ENCODE measurements at places on chromosomes 4 and X. TPM values are rescaled to one million over a fixed set of nuclear protein-coding genes. Genes with fewer than 3 reads are reported as not detected.
A peak's percentile ranks its signal among the peaks of the same experiment; 100 is the strongest.

DGAT2L6 gene
- polyA plus RNA-seq: not detected

GIMD1 gene
- not detected for polyA plus RNA-seq

IBSP gene
- not detected for polyA plus RNA-seq

IL2RG gene
- 0.07 TPM for polyA plus RNA-seq

ASB12 gene
- 0.14 TPM for polyA plus RNA-seq

RIBC1 gene
- not detected for polyA plus RNA-seq

ERCC6L gene
- polyA plus RNA-seq: 0.62 TPM

CXorf66 gene
- polyA plus RNA-seq: not detected

CT45A10 gene
- polyA plus RNA-seq: not detected

WAS gene
- polyA plus RNA-seq: not detected

GRIPAP1 gene
- polyA plus RNA-seq: 25.3 TPM

NKX6-1 gene
- polyA plus RNA-seq: not detected

- no peak for DNase-seq
Observed at GRCh38 chr4:47010347-47010911, 17.0 kb upstream of the GABRA4 start.

DNA sequence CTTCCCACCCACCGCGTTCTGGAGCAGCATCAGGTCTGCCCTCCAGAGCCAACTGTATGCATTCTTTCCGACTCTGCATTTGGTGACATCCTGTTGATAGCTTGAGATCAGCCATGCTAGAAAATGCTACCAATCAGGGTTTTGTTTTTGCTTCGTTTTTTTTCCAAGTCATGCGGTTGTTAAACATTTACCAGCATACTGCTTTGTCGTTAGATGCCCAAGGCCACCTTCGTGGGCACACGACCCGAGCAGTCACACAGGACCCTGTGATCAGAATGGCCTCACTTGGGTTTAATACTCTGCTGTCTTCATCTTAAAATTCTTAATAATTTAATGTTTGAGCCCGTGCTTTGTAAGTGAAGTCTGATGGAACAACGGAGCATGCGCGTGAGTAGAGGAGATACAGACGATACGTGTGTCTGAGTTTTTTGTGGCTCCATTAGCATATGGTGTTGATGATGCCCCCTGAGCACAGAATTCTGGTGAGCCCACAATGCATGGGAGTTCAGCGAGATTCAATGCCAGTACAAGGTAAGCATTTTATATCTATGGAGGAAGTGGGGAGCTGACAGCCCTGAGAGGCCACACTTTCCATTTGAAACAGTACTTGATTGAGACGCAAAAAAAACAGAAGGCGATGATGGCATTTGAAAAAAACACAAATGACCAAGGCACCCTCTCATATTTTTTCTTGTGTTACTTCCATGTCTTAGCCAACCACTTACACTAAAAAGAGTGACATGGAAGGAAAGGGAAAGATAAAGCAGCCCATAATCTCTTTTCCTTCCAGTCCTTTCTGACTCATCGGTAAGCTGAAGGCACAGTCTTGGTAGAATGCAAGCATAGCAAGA is 323.6 kb downstream of the BCOR start:
- peak; percentile 53 for DNase-seq

DNA sequence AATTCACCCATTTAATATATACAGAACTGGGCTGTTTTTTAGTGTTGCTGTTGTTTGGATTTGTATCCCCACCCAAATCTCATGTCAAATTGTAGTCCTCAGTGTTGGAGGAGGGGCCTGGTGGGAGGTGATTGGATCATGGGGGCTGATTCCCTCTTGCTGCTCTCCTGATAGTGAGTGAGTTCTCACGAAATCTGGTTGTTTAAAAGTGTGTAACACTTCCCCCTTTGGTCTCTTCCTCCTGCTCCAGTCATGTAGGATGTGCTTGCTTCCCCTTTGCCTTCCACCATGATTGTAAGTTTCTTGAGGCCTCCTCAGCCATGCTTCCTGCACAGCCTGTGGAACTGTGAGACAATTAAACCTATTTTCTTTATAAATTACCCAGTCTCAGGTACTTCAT is 141.6 kb upstream of the AADAT start:
- DNase-seq: no peak

DNA sequence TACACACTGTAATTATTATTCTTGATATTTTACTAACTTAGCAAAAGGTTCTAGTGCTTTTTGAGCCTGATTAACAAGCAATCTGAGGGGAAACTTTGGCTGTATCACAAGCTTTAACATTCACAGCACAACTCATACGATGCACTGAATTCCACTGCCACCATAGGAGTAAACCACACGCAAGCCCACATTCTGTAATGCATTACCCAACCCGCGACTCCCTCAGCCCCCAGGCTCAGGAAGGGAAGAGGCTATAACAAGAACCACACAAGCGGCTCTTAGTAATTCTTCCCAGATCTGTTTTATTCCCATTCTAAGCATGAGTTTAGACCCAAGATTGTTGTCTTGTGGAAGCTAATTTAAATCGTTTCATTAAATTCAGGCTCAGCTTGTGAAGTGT is 138.5 kb upstream of the TBL1X start:
- no peak for DNase-seq

DNA sequence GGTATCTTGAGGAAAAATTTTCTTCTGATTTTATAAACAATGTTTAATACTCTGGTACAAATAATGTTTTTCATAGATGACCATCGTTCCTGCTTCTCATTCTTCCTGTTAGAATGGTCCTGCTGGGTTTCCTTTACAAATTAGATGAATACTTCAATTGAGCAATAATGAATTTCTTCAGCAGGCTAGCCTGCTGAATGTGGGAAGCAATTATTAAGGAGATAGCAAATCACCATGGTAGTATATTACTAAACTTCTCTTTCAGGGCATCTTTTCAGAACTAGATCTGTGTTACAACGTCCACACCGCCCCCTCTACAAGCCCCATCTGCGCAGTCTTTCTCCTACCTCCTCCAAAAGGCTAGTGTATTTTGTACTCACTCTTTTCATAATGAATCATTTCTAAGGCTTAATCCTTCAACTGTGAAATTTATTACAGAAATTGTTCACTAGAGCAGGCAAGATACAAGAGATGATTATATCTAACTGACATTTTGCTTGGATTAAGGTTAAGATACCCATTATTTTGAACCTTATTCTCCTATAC is 38.4 kb downstream of the GPRIN3 start:
- DNase-seq: no peak

- no peak for DNase-seq
Observed at GRCh38 chr4:84417997-84418709, 80.9 kb downstream of the NKX6-1 start.

GRCh38 chrX:109974906-109975655 is 27.8 kb upstream of the TMEM164 start:
- peak; percentile 38 for DNase-seq

DNA sequence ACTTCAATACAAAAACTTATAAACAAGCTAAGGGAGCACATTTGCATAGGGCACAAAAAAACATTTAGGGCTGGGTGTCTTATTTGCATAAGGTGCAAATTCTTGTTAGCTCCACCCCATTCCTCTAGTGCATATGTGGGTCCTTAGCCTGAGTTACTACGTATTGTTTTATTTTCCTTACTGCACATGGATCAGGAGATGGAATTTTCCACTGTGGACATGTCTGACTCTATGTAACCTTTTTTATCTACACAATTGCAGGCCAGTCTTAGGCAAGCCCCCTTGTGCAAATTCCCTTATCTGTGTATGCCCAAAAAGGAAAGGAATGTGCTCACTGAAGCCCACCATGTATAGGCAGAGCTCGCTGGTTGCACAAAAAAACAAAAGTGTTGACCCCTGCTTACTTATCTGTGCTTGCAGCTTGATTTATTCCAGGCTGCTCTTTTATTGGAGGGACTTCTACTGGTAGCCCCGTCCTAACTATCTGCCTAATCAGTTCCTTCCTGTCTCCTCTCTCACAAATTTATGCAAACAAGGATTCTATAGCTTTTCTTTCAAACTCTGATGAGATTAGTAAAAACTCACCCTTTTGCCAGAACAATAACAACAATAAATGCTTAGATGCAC is 359.0 kb upstream of the MAGEB16 start:
- DNase-seq: no peak

DNA sequence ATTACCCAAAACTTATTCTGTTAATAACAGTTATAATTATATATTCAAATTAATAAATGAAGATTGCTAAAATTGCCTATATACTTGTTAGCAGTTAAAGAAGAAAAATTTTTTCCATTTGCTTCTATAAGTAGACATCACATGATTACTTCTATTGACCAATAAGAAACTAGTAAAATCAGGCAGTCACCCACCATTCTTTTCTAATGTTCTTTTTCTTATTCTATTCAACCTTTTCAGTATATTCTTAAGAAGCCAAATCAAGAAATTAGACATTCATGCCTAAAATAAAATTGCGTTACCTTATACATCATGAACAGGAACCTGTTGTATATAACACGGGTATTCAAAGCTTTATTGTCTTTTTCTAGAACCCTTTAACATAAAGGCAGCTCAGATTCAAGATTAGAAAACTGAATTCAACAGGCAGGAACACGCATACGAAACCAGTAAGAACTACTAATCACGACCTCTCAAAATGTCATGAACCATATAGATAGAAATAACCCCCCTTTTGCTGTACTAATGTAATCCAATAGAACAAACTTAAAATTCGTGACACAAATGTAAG is 568.1 kb upstream of the DIPK2B start:
- no peak for DNase-seq

GRCh38 chrX:43002526-43003203 is 224.7 kb upstream of the PPP1R2C start:
- DNase-seq: no peak

- DNase-seq: peak; percentile 35
Observed at GRCh38 chr4:122980860-122981259, 58.5 kb upstream of the NUDT6 start.

DNA sequence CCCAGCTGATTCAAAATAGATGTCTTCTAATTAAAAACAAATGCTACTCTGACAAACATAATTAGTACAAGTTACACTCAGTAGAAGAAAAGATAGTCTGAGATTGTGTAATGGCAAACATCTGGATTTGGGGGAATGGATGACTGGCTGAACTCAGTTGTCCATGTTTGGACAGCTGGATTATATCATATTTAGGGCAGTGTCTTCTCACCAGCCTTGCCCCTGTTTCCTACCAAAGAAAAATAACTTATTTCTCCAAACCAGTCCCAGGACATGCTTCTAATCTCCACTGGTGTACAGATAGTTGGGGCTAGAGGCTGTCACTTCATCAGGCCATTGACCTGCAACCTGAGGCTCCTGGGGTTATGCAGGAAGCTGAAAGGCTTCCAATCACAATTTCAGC is 237.3 kb downstream of the USP46 start:
- no peak for DNase-seq

DNA sequence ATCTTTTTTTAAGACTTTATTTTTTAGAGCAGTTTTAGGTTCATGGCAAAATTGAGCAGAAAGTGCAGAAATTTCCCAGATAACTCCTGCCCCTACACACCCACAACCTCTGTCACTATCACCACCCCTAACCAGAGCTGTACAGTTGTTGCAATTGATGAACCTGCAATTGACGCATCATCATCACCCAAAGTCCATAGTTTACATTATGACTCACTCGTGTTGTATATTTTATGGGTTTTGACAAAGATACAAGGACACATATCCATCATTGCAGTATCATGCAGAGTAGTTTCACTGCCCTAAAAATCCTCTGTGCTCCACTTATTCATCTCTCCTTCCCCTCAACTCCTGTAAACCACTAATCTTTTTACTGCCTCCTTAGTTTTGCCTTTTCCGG is 34.5 kb upstream of the WAS start:
- DNase-seq: no peak

DNA sequence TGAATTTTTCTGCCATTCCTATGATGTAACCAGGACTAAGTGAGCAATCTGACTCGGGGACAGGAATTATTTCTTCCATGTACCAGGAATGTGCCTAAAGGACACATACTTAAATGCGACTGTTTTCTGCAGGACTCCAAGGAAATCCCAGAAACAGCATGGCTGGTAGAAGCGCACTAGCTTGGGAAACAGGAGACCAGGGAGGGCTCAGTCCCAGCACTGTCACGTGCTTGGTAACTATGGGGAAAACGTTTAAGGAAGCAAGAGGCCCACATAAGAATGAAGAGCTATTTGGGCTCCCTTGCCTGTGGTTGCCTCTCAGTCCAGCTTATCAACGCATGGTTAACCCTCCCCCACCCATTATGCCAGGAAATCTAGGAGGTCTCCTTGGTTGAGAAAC is 19.6 kb downstream of the MPP1 start:
- no peak for DNase-seq

DNA sequence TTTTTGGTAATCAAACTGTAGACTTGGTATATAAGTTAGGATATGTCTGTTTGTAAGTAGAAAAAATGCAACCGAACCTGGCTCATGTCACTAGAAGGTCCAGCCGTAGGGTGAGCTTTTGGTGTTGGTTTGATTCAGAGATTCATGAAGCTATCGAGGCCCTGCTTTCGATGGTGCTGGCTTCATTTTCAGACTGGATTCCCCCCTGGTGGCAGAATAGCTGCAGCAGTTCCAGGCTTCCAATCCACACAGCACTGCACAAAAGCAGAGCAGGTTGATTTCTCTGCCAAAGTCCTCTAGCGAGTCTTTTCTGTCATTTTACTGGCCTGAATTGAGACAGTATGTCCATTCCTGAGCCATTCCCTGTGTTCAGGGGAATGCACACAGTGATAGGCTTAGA is 33.1 kb downstream of the PDK3 start:
- DNase-seq: peak; percentile 13

- no peak for DNase-seq
Observed at GRCh38 chrX:111254896-111255693, 15.2 kb downstream of the CAPN6 start.

DNA sequence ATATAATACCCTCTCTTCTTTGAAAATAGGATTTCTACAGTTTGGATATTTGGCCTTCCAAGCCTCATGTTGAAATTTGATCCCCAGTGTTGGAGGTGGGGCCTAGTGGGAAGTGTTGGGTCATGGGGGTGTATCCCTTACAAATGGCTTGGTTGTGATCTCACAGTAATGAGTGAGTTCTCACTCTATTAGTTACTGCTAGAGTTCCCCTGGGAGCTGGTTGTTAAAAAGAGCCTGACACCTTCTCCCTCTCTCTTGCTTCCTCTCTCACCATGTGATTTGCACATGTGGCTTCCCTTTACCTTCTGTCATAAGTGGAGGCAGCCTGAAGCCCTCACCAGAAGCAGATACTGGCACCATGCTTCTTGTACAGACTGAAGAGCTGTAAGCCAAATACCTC is 73.9 kb downstream of the HDAC8 start:
- DNase-seq: no peak

DNA sequence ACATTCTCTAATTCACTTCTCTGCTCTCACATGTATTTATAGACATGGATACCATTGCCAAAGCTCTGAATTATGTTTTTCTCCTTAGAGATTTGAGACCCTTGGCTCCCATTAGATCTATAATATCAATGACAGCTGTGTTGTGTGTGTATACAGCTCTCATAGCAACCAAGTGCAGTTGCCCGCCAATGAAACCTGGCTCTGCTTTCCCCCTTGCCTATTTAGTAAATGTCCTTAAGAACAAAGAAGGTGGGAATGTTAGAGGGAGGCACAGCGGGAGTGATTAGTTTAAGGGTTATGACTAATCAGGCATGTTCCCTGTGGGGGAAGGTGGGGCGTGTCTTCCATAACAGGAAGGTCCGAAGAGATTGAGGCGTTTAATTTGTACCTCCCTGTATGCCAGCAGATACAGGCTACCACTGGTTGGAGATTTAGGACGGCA is 100.5 kb upstream of the TBC1D9 start:
- DNase-seq: no peak

- no peak for DNase-seq
Observed at GRCh38 chr4:147599769-147600168, 17.4 kb upstream of the TMEM184C start.

All from endothelial cell of umbilical vein (primary cell).